ENCODE measurements at places on chromosomes 12 and 14. TPM values are rescaled to one million over a fixed set of nuclear protein-coding genes. Genes with fewer than 3 reads are reported as not detected.

DNA sequence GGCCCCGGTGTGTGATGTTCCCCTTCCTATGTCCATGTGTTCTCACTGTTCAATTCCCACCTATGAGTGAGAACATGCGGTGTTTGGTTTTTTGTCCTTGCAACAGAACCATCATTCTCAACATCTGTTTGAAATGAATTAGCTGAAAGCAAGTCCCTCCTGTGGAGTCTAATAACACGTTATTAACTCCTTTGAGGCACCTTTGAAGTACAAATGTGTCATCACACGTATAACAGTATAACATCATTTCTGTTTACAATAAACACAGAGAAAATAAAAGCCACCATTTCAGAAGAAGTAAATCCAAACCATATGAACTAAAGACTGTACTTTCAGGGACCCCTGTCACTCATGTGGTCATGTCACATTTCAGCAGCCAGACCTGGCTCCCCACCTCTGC is 198.5 kb downstream of the STXBP6 start:
- no peak for DNase-seq

- DNase-seq = no peak
Measured at GRCh38 chr14:24110060-24110459, 4.5 kb upstream of the DCAF11 start.

DNA sequence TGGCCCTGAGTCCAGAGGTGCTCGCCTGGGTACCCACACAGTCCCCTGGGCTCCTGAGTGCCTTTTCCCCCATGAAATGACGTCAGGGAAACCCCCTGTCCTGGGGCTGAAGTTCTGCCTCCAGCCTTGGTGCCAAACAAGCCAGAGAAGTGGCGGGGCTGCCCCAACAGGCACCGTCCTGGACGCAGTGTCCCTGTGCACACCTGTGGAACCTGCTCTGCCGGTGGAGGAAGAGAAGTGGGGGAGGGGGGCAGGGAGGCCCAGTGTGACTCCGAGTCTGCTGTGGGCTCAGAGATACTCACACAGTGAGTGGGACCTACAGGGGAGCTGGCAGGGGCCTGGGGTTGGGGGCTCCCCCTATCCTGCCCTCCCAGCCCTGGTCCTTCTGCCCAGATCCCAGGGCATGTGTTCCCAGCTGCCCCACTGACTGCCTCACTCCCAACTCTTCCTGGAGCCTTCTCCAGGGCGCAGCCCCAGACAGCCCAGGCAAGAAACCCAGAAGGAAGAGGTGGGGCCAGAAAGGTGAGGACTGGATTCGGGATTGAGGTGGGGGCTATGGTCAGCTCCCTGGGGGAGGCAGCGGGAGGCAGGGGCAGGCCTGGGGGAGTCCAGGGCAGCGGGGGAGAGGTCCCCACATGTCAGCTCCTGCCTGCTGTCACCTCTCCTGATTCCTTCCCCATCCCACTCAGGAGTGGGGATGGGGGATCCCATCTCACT is 24.7 kb downstream of the CCDC85C start:
- DNase-seq = no peak

DNA sequence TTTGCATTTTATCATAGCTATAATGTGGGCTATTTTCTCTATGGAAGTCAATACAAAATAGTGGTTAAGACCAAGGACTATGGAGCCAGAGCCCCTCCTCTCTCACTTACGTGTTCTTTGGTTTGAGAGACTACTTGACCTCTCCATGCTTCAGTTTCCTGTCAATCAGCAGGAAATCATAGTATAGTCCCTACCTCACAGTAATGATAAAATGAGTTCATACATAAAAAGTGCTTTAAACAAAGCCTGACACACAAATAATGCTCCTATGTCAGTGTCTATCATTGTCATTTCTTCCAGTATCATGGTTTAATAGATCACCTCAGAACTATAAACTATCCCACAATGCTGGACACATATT is 90.4 kb downstream of the MED13L start:
- no peak for DNase-seq

DNA sequence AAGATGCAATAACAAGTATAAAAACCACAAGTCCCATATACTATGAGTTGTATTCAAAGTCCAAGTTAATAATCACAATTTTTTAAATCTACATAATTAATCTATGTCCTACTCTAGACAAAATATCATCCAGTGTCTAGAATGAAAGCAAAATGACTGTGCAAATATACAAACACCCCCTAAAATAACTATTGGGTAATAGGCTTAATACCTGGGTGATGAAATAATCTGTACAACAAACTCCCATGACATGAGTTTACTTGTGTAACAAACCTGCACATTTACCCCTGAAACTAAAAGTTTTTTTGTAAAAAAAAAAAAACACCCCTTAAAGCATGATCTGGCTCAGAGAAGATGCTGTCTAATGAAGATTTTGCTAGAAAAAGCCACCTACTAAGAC is 4.2 kb downstream of the TAS2R42 start:
- DNase-seq = no peak

DNA sequence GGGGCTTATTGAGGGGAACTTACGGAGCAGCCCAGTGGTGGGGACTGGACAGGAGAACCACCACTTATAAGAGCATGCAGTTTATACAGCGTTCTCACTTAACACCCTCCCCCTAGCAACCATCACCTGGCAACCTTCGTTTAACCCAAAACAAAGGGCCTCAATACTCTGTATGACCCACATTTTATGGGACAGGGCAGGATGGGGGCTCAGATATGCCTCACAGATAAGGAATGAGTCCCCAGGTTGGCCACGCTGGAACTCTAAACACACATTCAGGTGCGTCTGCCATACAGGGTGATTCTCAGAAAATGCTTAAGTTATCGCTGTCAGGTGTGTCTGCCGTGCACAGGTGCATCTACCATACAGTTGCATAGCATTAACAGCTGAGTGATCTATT is 99.2 kb downstream of the GCH1 start:
- no peak for DNase-seq

GRCh38 chr14:69519204-69520100 is 34.9 kb downstream of the PLEKHD1 start:
- DNase-seq = no peak

GRCh38 chr14:42947991-42948390 is 1341.3 kb downstream of the LRFN5 start:
- DNase-seq = no peak

- DNase-seq = peak; percentile 33
Measured at GRCh38 chr12:26701604-26702215, 131.3 kb downstream of the ITPR2 start.

- DNase-seq = no peak
Measured at GRCh38 chr12:110286623-110287022, 5.6 kb downstream of the ATP2A2 start.

GRCh38 chr14:68292441-68293215 is 473.0 kb downstream of the RAD51B start:
- peak; percentile 40 for DNase-seq

- DNase-seq = peak; percentile 7
Measured at GRCh38 chr12:90515199-90516175, 439.5 kb downstream of the CCER1 start.

GRCh38 chr12:38144601-38145436 is 171.8 kb upstream of the ALG10B start:
- no peak for DNase-seq

The TNFRSF1A gene
- 128 TPM for total RNA-seq

The ITGA5 gene
- 382 TPM for total RNA-seq

The CCDC175 gene
- total RNA-seq = not detected

The LALBA gene
- total RNA-seq = not detected
